ENCODE measurements at places on chromosomes 16 and 17.
A peak's percentile ranks its signal among the peaks of the same experiment; 100 is the strongest.

DNA sequence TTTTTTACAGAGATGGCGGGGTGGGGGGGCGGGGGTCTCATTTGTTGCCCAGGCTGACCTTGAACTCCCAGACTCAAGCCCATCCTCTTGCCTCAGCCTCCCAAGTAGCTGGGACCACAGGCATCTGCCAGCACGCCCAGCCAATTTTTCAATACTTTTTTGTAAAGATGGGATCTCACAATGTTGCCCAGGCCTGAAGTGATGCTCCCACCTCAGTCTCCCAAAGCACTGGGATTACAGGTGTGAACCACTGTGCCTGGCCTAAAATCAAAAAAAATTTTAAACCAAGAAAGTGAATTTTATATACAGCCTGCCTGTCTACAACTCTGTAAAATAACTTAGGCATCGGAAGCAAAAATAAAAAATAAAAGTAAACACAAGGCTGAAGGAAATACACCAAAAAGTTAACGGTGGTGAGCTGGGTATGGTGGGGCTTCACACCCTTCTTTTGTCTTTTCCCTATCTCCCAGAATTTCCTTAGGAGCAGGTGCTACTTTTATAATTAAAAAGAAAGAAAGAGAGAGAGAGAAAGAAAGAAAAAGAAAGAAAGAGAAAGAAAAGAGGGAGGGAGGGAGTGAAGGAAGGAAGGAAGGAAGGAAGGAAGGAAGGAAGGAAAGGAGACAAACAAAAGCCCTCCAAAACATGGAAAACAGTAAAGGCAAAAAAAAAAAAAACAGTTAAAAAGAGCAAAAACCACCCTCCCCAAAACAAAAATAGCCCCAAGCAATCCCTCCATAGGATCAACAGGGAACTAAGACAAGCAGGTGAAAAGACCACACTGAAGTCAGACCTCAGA is 51.4 kb downstream of the TBC1D16 start:
- DNase-seq: no peak

- no peak for DNase-seq
Measured at GRCh38 chr17:63832014-63832413, 4.6 kb upstream of the FTSJ3 start.

DNA sequence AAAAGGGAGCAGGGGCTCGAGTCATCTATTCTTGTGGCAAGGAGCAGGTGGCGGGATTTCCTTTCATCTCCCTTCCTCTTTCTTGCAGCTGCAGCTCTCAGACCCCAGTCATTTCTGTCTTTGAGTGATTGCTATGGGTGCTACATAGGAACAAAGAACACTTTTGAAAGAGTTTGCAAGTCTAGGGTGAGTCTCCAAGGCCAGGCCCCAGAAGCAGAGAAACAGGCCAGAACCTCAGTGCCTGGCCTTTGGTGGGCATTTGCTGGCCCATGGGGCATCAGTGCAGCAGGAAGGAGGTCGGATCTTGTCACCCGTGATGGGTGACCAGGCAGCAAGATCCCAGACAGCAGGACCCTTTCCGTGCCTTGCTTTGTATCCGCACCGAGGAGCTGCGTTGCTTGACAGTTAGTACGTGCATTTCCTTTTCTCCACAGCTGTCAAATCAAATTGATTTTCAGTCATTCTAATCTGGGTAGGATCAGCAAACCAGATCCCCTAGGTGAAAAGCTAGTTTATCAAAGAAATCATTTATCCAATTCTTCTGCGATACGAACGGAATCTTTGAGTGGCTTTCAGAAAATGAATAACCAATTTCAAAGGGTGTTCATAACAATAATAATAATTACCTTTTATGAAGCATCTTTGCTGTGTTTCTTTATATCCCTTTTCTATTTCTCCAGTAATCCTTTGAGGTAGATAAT is 244.6 kb upstream of the MAF start:
- no peak for DNase-seq

DNA sequence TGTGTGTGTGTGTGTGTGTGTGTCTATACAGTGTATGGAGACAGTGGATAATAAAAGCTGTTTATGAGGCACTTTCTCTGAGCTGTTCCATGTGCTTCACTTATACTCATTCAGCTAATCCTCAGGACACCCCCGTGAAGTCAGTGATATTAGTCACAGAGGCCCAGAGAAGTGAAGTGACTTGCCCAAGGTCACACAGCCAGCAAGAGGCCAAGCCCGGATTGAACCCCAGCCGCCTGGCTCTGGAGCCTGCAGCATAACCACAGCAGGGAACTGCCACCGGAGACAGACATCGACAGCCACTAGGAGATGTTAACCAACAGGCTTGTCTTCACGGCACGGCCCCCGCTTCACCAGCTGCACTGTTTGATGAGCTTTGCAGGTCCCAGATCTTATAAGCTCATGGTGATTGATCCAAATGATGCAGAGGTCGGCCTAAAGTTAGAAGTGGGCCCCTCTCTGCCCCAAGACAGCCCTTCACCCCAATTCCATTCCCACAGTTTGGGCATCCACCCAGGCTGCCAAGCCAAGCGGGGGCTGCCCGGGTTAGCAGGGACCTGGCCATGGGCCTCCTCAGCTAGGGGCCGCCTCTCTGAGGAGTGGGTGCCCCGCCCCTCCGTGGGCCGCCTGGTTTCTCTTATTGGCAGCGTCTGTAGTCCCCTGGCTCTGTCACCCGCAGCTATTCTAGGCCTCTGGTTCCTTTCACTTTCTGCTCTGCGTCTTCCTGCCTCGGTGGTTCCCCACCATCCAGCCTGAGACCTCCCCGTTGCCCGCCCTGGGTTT is 30.9 kb downstream of the SOCS1 start:
- peak; percentile 79 for DNase-seq

- no peak for DNase-seq
Measured at GRCh38 chr17:27209316-27209715, 84.6 kb upstream of the WSB1 start.

DNA sequence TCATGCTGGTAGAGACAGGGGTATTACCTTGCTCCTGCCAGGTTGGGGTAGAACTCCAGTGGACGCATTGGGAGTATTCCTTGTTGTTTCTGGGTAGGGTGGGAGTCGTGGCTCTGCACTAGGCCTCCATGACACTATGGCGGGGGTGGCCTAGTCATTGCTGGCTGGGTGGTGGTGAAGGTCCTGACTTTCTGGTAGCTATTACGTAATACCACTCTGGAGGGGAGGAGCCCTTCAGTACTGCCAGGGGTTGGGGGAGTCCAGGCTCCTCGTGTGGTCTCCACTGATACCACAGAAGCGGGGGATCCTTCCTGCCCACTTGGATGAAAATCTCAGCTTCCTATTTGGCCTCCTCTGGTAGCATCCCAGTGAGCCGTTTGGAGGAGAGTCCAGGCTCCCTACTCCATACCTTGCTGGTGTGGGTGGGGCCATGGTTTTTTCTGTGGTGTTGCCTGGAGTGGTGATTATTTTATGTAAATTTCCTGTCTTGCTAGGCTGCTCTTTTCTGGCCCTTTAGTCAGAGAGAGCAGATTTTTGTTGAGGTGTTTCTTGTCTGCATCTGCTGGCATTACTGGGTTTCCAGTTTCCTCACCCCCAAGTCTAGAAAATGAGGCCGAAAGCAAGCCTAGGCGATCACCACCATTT is 65.8 kb upstream of the GNG13 start:
- no peak for DNase-seq

GRCh38 chr17:8382880-8383142 is 182 bp downstream of the RPL26 start:
- DNase-seq: no peak

DNA sequence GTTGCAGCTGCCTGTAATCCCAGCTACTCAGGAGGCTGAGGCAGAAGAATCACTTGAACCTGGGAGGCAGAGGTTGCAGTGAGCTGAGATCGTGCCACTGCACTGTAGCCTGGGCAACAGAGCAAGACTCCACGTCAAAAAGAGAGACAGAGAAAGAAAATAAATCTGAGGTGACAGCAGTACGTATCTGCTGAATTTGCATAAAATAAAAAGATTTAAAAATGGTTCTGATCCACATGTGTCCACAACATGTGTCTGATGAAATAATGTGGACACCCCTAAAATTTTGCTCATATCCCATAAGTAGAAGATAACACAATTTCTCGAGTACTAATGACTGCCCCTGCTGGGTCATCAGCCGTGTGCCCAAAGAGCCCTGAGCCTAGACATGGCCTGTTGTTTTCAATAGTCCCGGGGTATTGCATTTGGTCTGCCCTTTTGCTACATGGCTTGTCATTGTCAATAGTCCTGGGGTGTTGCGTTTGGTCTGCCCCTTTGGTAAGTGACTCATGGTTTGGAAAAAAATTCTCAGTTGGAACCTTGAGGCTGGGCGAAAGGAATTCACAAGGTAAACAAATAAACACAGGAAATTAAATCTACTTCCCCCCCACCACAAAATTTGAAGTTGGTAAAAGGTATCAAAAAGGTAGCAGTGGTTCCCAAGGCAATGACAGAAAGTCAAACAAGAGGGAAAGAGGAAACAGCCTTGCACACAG is 434.6 kb upstream of the MAF start:
- DNase-seq: no peak

GRCh38 chr17:79393358-79394052 is 217.3 kb downstream of the RBFOX3 start:
- DNase-seq: peak; percentile 15

GRCh38 chr16:67000384-67001351 is 12.3 kb downstream of the CES4A start:
- peak; percentile 24 for DNase-seq

DNA sequence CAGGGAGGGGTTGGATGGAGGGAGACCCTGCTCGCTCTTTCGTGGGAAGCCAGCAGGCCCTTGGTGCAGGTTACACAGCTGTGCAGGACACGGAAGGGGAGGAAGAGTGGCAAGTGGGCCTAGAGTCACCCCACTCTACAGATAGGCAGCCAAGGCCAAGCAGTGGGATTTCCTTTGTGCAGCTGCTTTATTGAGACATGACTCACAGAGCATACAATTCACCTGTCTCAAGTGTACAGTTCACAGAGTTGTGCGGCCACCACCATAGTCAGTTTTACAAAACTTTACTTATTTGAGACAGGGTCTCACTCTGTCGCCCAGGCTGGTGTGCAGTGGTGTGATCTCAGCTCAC is 91.2 kb upstream of the CIBAR2 start:
- DNase-seq: no peak

- DNase-seq: no peak
Measured at GRCh38 chr16:25606069-25606468, 85.7 kb upstream of the HS3ST4 start.

DNA sequence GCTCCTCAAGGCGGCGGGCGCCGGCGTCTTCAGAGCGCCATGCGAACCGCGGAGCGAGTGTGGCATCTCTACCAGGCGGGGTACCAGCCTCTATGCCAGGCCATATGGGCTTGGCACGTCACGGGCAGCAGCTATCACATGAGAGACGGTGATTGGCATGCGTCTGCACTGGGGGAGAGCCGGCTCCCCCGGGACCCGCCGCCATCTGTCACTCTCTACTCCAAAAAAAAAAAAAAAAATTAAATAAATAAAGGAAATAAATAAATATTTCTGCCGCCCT is at the start of gene NEUROD2:
NEUROD2 (minus strand) TSS at position 70 of the 280 bp plus-strand sequence. CDS start 1,321 bp downstream, outside the sequence.
- no peak for DNase-seq

- DNase-seq: no peak
Measured at GRCh38 chr17:48283411-48283810, 146.6 kb downstream of the SKAP1 start.

GRCh38 chr17:37737971-37738370 is 6.9 kb downstream of the HNF1B start:
- no peak for DNase-seq

DNA sequence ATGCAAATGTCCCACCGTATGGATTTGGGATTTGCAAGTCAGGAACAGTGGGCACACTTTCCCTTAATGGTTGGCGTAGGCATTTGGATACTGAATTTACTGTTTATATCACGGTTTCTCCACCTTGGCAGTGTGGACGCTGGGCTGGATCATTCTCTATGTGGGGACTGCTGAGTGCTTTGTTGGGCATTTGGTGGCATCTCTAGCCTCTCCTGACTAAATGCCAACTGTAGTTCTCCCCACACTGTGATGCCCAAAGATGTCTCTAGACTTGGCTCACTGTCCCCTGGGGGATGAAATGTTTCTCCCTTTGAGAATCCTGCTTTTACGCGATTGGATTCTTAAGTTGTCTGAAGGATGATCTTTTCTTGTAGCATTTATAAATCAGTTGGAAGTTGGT is 49.0 kb downstream of the RBFOX1 start:
- no peak for DNase-seq

DNA sequence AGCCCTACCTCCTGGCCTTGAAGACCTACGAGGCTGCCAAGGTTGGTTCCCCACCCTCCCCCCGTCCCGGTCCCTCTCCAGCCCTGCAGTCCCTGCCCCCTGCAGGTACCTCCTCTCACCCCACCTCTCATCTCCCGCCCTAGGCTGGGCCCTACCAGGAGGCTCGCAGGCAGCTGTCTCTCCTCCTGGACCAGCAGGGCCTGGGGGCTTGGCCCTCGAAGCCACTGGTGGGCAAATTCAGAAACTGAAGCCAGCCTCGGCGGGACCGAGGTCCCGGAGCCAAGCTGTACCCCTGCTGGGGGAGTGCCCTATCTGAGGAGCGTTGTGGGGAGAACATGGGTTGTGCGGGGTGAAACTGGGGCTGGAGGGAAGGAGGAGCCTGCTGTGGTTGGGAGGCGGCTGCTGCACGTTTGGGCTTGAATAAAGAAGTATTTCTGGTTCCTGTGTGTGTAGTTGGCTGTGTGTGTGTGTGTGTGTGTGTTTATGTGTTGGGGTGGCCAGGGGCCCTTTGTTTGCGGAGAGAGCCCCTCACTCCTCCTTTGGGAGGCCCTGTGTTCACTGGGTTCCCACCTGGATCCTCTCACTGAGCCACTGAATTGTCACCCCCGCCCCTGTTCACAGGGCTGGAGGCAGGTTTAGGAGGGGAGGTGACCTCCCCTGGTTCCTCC is 5.9 kb downstream of the ADAD2 start:
- DNase-seq: no peak

DNA sequence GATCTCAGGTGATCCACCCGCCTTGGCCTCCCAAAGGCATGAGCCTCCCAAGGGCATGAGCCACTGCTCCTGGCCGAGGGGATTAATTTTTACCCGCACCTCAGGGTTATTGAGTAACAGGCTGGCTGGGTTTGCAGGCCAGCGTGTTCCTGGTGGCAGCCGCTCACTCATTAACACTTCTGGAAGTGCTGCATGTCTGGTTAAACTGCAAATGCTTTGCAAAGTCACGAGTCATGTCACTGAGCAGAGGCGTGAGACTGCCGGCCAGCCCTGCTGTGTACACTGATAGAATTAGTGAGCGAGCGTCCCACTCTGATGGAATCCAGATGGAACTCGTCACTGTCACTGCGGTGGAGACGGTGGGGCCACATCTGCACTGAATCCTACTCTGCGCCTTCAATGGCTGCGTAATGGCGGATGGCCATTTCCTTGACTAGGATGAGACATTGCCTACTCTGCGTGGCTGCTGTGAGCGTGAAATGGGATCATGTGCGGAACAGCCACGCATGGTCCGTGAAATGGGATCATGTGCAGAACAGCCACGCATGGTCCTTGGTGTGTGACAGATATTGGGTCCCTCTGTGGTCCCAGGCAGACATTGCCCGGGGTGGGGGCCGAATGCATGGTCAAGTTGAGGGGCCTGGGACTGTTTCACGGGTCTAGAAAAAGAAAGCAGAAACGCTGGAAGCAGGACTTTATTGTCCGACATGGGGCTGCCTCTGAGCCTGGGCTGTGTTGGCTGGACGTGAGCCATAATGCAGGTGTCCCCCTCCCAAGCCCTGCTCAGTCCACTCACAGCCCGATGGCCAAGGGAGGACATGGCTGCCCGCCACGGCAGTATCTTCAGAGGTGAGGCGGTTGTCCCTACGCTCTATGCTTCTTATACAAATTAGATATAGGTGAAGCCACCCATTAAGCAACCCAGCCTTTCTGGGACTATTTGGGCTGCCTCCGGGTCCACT is 740 bp upstream of the SLC5A10 start:
- no peak for DNase-seq
